Ovary (tissue), 10 donors: ENCODE measurements at places on chromosomes 11 and 22. TPM values are rescaled to one million over a fixed set of nuclear protein-coding genes. Genes with fewer than 3 reads are reported as not detected.
A peak's percentile ranks its signal among the peaks of the same experiment; 100 is the strongest.

Gene CNGA4
- total RNA-seq: 1.3 TPM

Gene FOLR2
- total RNA-seq: 6.9 TPM

Gene ISX
- not detected for total RNA-seq

Gene KLHL35
- total RNA-seq: 0.30 TPM

Gene AHNAK
- total RNA-seq: 447 TPM

Gene FAM118A
- 39.4 TPM for total RNA-seq

Gene GRIA4
- total RNA-seq: not detected

Gene LRRC74B
- total RNA-seq: 3.0 TPM

Gene CCDC87
- total RNA-seq: 0.45 TPM

Gene CD82
- total RNA-seq: 74.9 TPM

Gene PNPLA3
- total RNA-seq: 0.89 TPM

GRCh38 chr11:33634291-33634834 lies 66.3 kb downstream of the C11orf91 start:
- DNase-seq: no peak

DNA sequence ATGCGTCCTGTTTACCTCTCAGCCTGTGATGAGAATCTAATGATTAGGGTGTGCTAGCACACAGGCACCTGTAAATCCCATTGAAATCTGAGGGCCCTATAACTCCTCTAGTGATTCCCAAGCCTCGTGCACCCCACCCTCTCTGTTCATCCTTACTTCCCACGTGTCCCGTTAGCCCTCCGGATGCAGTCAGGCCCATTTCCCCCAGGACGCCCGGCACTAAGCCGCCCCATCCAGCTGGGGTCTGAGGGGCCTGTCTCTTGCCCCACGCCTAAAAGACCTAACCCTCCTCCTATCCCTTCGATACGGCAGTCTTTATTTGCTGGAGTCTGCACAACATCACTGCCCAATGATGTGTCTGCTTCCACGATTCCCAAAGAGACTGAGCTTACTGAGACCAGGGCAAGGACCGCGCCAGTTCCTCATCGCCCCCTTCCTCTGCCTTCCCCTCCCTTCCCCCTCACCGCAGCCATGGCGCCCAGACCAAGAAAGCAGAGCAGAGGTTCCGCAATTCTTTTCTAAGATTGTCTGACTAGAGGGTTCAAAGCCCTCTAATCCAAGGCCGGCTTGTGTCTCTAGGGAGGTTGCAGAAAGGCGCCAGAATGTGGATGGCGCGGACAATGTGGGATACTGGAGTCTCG lies 1.1 kb upstream of the FADS2 start:
- DNase-seq: no peak

GRCh38 chr11:134360050-134360835 lies 28.5 kb downstream of the GLB1L2 start:
- DNase-seq: peak; percentile 54

- no peak for DNase-seq
These were observed 774.3 kb downstream of the FAM181B start for GRCh38 chr11:81959341-81959740.

DNA sequence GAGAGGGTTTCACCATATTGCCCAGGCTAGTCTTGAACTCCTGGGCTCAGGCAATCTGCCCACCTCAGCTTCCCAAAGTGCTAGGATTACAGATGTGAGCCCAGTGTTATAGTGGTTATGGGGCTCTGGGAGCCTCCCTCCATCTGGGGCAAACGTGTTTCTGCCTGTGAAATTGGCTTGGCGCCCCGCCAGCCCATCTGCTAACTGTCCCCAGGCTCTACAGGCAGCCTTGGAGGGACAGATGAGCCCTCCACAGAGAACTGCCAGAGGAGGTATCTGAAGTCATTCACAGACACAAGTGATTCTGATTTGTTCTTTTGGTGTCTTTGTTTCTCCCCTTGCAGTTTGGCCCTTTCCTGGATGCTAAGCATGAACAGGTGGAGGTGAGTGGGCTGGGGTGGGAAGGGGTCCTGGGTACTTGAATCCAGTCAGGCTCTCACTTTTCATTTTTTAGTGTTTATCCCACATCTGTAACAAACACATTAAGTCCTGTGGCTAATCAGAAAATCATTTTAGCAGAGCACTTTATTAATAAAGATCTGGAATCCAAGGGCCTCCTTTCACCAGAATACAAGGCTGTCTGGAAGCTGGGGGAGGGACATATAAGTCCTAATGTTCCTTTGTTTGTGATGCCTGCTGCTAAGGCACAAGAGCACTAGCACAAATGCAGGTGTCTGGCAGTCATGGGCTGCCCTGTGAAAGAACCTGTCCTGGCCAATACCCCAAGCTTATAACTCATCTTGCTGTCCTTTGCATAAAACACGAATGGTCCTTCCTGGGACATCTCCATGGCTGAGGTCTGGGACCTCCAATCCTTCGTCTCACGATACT lies 25.7 kb upstream of the CDC42EP2 start:
- DNase-seq: no peak

DNA sequence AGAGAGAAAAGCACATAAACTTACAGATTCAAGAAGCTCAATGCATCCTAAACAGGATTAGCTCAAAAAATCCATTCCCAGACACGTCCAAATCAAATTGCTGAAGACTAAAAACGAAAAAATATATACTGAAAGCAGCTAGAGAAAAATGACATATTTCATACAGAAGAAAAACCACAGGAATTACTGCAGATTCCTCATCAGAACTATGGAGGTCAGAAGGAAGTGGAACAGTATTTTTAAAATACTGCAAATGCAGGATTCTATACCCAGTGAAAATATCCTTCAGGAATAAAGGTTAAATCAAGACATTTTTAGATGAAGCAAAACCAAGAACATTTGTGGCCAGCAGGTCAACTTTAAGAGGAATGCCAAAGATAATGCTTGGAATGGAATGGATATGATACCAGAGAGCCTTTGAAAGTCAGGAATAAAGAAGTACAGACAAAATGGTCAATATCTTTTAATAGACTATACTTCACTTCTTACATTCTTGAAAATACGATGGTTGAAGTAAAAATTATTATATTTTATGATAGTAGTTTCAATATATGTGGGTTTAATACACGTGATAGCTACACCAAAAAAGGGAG lies 352.9 kb downstream of the CTTN start:
- DNase-seq: no peak

DNA sequence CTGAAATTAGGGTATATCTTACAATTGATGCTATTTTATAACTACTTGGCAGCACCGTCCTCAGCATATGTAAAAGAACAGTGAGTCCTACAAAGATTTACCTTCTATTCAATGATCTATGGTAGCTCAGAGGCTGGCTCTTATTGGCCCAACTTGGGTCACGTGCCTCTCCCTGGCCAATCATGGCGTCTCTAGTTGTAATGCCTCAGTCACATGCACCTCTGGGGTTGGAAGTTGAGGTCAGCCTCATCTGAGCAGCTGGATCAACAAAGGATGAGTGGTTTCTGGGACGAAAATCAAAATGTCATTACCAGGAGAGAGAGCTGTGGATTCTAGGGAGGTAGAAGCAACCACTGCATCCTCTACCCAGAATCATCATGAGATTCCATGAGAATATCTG lies 22.9 kb upstream of the ASPHD2 start:
- DNase-seq: no peak

DNA sequence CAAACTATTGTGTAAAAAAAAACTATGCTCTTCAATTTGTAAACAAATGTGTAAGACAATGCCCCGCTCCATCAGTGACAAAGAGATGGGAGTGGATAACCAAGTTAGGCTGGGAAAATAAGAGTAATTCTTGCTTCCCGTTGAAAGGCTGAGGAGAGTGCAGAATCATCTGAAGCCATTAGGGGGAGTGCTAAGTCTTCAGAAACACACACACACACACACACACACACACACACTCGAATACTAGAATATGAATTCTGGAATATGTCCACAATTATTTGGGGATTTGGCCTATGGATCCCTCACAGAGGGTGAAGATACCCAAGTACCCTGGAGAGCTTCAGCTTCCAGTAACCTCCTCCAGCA lies 27.8 kb upstream of the ROBO3 start:
- no peak for DNase-seq

DNA sequence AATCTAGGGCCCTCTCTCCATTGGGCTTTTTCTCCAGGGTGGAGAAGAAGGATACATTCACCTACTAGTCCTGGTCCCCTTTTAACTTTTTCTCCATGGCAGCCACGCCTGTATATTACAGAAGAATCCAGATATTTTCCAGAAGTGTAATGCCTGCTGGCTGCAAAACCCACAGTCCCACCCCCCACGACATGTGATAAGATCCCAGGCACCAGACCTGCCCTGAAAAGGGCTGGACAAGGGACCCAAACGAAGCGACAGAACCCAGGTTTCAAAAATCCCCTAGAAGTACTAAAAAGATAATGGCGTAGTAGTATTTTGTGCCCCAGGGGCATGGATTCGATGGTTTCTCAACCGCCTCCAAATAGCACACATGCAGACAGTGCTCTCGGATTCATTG lies 2.8 kb downstream of the WT1 start:
- DNase-seq: no peak

GRCh38 chr11:123719452-123719851 lies 22.0 kb downstream of the ZNF202 start:
- no peak for DNase-seq

GRCh38 chr11:108983636-108984420 lies 319.0 kb downstream of the DDX10 start:
- no peak for DNase-seq

- peak; percentile 11 for DNase-seq
These were observed 17.9 kb downstream of the MYEOV start for GRCh38 chr11:69311767-69312385.

GRCh38 chr22:50522806-50523438 lies 2.5 kb downstream of the SCO2 start:
- DNase-seq: no peak

DNA sequence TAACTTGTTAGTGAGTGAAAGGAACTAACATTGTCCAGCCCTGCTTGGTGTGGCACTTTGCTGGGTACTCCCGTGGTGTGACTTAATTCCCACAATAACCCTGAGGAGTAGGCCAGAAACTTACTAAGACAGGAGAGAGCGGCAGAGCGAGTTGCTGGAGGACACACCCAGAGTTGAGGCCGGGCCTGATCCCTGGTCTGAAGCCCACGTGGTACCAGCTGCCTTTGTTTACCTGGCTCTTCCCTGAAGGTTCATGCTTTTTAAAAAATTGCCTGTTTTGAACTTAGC lies 594 bp downstream of the MPST start:
- DNase-seq: peak; percentile 46

DNA sequence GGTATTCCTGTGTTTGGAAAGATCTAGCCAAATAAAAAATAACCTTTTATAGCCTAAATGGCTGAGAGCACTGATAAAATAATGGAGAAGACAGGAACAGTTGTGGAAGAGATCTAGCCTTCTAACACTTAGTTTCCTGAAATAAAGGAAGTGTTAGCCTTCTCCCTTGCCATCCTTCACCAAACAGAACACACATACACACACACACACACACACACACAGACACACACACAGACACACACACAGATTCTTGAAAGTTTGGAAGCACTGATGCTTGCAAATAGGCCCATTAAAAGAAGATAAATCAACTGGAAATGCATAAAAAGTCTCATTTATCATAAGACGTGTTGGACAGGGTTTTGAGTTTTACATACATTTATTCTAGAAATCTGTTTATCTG lies 37.5 kb downstream of the KIRREL3 start:
- no peak for DNase-seq

DNA sequence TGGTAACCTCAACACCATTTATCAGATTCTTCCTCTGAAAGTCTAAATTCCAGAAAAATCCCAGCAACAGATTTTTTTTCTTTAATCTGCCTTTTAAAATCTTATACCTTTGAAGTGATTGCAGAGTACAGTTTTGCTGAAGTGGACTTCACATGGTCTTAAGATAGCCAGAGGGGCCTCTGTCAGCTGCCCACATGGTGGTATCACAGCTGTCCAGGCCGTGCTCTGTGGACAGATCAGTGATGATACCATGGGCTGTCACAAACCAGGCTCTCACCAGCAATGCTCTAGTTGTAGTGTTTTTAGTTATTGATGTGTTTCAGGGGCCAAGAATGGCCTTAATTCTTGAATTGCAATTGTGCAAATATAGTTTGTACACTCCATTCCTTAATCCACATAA lies 44.0 kb downstream of the PARVA start:
- no peak for DNase-seq

DNA sequence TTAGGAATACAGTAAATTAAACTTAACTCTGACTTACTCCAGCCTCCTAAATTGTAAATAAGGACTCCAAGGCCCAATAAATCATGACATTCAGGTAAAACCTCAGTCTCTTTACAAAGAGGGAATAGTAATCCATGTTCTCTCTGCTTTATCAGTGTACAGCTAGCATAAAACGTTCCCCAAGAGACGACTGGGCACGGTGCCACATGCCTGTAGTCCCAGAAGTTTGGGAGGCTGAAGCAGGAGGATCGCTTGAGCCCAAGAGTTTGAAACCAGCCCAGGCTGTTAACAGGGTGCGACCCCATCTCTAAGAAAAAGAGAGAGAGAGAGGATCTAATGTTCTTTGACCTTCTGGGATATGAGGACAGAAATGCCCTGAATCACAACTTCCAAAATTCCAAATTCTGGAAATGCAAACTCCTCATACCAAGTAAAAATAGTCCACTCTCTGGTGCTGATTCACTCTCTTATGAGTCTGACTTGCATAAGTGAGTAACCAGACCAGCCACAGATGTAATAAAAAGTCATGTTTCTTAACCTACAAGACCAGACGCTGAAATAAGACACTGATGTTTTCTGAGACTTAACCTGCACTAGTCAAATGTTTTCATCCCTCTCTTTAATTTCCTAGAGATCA lies 25.5 kb downstream of the NNMT start:
- DNase-seq: no peak

- DNase-seq: no peak
These were observed 482.8 kb downstream of the TBC1D22A start for GRCh38 chr22:47245286-47245685.

GRCh38 chr11:11081288-11081687 lies 223.4 kb upstream of the ZBED5 start:
- no peak for DNase-seq

DNA sequence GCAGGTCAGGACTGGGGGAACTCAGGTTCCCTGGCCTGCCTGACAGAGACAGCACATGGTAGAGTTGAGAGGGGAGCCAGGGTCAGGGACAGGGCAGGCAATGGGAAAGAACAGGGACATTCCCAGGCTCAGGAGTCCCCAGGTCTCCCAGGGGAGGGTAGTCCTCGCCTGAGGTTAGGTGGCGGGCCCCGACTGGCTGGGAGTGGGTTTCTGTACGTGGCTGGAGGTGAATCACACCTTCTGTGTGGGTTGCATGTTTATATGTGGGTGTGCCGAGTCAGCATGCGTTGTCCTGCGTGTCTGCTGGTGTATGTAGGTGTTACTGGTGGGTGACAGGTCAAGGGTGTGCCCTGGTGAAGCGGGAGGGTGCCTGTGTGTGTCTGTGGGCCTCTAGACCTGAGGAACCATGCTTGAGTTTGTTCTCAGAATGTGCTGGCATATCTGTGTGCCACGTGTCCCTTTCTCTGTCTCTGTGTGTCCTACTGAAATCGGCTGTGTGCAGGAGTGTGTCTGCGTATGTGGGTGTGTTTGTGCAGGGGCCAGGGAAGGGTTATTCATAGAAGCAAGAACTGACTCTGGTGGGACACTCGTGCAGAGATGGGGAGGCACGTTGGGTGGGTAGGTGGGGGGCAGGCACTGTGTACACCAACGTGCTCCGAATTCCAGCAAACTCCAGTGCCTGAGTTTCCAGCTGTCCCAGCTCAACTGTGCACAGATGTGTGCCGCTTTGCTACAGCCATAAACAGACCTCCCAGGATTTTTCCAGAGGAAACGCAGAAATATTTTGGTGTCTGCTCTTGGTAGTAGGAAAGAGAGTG lies 23.8 kb upstream of the OAF start:
- DNase-seq: no peak
